Fibroblast of villous mesenchyme (primary cell): ENCODE measurements at places on chromosomes 12 and 14. TPM values are rescaled to one million over a fixed set of nuclear protein-coding genes. Genes with fewer than 3 reads are reported as not detected.

- no peak for DNase-seq
These were observed 154.2 kb downstream of the CRADD start for GRCh38 chr12:93831374-93831773.

DNA sequence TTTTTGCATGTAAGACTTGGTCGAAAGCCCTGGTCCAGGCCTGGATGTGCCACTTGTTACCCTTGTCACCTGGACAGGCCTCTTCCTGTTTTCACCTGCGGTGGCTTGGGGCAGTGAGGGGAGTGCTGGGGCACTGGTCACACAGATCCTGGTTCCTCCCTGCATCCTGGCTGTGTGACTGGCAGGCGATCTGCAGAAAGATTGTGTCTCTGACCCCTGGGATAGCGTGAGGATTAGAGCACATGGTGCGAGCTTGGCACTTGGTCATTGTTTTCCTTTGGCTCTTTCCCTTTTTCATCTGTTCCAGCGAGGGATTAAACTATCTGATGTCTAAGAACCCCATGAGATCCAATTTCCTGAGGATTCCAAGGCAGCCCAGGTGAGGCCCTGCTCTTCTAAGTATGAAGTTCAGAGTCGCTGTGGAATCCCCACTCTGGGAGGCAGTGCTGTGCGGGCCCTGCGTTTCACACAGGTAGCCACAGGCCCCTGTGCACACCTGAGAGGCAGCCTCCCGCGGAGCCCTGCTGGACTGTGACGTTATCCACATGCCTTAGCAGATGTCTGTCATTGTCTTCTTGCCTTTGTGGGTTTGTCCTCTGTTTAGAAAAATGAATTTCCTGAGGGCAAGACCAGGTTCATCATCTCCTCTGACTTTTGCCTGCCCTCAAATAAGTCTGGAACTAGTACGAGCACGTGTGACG, 288.4 kb downstream of the CACNA1C start:
- no peak for DNase-seq

RBM19 gene
- total RNA-seq = 26.8 and 29.3 TPM in 2 replicates

- DNase-seq = no peak
These were observed 33.6 kb upstream of the WNK1 start for GRCh38 chr12:718756-719102.

GRCh38 chr12:53097564-53098353, at the start of gene IGFBP6:
Gene IGFBP6 (plus strand): TSS chr12:53097667. CDS start chr12:53097718, 51 bp downstream.
- peak; percentile 52 for DNase-seq

MYF5 gene
- total RNA-seq = not detected in 2 replicates

CCDC175 gene
- not detected in 2 replicates for total RNA-seq

KCNA5 gene
- total RNA-seq = not detected in 2 replicates

DNA sequence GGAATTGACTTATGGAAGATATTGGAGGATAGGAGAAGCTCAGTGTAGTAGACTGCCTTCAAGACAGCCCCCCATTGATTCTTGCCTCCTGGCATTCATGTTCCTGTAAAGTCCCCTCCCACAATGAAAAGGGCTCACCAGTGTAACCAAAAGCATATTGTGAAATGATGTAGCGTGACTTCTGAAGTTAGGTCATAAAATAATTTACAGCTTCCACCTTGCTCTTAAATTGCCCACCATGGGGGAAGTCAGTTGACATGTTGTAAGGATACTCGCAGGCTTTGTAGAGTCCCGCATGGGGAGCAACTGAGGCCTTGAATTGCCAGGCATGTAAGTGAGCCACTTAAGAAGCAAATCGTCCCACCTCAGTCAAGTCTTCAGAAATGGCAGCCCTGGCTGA, 25.1 kb downstream of the GTSF1 start:
- DNase-seq = no peak

LGMN gene
- total RNA-seq = 41.5 and 45.7 TPM in 2 replicates

- no peak for DNase-seq
These were observed 91.7 kb downstream of the ZFP36L1 start for GRCh38 chr14:68701001-68701741.

SIX6 gene
- total RNA-seq = not detected in 2 replicates

DNA sequence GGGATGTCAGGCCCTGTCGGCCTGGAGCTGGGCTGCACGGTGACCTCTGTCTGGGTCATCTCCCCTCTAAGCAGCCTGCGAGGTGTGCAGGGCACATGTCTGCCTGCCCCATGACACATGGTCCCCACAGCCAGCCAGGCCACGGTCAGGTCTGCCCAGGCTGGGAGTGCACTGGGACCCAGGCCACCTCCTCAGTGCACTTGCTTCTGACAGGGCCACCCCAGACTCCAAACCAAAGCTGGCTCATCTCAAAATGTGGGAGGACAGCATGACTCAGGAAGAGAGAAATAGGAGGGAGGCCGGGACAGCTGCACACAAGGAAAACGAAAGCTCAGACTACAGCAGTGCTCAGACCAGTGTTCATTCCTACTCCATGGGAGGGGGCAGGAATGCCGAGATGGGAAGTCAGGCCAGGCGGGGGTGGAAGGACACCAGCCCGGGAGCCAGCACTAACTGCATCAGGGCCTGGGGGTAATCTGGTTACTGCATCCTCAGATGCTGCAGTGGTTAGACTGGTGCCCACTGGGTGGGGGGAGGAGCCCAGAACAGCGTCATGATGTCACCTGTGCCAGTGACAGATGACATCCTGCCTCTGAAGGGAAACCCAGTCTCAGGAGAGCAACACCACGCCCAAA, 4.0 kb downstream of the P2RX2 start:
- peak; percentile 86 for DNase-seq

DNA sequence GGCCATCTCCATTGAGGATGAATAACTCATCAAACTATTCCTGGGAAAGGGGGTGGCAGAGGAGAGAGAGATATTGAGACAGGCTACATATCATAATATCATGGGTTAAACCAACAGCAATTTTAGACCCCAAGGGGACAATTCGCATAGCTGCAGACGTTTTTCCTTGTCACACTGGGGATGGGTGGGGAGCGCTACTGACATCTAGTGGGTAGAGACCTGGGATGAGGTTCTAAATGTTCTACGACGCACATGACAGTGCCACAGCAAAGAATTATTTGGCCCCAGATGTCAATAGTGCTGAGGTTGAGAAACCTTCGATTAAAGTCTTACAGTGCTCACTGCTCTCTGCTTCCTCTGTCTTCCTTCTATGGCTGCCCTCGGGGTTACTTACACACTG, 425.6 kb downstream of the NRXN3 start:
- DNase-seq = no peak

- peak; percentile 84 for DNase-seq
These were observed 22.4 kb downstream of the MAPK1IP1L start for GRCh38 chr14:55073856-55074255.

SRP54 gene
- 85.4 and 108 TPM in 2 replicates for total RNA-seq

DNA sequence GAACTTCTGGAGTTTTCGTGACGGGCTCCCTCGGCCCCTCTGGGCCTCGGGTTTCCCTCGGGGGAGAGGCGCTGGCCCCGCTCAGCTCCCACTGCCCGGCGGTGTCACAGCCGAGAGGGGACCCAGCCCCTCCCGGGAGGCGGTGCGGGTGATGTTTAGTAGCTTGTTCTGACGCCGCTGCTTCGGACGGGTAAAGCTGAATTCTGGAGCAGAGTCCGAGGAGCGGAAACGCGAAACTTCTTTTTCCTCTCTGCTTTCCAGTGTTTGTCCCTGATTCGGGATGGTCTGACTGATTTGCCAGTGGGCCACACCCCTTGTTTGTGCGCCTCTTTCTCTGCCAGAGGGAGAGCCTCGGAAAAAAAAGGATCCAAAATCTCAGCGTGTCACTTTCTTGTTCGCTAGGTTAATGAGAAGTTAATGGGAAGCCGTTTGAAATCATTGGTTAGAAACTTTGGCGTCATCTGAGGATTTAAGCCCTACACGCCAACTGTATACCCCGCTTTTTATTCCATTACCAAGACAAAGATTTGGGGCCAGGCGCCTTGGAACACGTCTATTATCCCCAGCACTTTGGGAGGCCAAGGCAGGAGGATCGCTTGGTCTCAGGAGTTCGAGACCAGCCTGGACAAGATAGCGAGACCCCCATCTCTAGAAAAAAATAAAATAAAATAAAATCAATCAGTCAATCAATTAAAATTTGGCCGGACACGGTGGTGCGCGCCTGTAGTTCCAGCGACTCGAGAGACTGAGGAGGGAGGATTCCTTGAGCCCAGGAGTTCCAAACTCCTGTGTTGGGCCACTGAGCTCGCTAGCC, 756 bp downstream of the TULP3 start:
- DNase-seq = peak; percentile 77

GRCh38 chr12:123346946-123347345, 17.7 kb downstream of the SBNO1 start:
- DNase-seq = no peak

GRCh38 chr12:121057794-121058193, 18.7 kb upstream of the OASL start:
- no peak for DNase-seq

DNA sequence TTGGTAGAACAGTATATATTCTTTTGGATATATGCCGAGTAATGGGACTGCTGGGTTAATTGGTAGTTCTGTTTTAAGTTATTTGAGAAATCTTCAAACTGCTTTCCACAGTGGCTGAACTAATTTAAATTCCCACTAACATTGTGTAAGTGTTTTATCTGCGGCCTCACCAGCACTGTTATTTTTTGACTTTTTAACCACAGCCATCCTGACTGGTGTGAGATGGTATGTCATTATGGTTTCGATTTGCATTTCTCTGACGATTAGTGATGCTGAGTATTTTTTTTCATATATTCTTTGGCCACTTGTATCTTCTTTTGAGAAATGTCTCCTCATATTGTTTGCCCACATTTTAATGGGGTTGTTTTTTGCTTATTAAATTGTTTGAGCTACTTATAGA, 357.4 kb downstream of the C12orf50 start:
- DNase-seq = no peak

GRCh38 chr12:25041006-25041741, 92.3 kb upstream of the BCAT1 start:
- DNase-seq = no peak

NTS gene
- total RNA-seq = under 0.01 TPM in 2 replicates

REP15 gene
- total RNA-seq = 0.86 and 1.3 TPM in 2 replicates

- no peak for DNase-seq
These were observed 33.5 kb upstream of the CCDC63 start for GRCh38 chr12:110813285-110813684.

CHMP4A gene
- 13.8 and 15.8 TPM in 2 replicates for total RNA-seq

RASSF9 gene
- total RNA-seq = 0.32 and 0.43 TPM in 2 replicates

NID2 gene
- 146 and 259 TPM in 2 replicates for total RNA-seq

- no peak for DNase-seq
These were observed 88.5 kb downstream of the GXYLT1 start for GRCh38 chr12:42056130-42056529.
